ENCODE measurements at places on chromosomes 2 and 18.

DNA sequence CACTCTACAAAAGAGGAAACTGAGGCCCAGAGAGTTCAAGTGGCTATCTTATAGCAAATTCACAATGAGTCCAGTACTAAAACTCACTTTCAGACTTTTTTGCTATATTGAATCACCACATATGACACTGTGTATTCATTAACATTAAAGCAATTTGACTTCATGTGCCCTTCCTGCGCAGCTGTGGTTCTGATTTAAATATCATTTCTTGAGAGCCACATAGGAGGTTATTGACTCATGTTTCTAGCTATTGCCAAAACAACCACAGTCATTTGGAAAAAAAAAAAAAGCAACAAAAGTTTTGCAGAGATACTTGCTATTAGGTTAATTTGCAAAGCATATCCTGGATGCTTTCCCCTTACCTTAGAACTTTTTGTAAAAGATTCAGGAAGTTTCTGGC, 341.2 kb downstream of the PIK3C3 start:
- DNase-seq, result no peak

- DNase-seq, result no peak
These were observed 23.0 kb upstream of the CNNM3 start for GRCh38 chr2:96792772-96793749.

DNA sequence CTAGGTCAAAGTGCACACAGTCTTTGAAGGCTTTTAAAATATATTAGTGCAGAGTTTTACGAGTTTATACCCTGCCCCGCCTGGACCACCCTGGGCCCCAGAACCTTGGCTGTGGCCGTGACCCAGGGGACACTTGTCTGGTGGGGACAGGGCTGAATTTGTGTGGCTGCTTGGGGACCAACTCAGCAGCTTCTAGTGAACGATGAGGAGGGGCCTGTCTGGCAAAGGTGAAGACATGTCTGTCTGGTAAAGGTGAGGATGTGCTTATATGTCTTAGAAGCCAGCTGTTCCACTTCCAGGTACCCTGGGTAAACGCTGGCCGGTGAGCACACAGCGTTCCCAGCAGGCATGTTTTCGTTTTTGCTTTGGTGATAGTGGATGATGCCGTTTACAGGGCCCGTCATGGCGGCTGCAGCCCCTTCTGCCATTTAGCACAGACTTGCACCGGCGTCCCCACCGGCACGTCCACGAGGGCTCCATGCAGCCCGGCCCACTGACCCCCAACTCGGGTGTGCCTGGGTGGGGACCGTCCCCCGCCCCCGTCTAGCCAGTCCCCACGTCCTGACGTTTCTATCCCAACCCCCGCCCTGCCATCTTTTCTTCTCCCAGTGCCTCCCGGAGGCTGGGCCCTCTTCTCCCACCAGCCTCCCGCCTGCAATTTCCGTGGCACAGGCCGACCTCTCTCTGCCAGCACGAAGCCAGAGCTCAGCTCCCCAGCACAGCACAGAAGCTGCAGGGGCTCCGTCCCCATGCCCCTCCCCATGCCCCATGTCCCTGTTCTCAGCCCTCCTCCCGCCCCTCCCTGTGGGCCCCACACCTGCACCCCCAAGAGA, 67.8 kb downstream of the SLC66A2 start:
- DNase-seq, result no peak

GRCh38 chr18:72541871-72542332, 2.2 kb downstream of the CBLN2 start:
- DNase-seq, result no peak

DNA sequence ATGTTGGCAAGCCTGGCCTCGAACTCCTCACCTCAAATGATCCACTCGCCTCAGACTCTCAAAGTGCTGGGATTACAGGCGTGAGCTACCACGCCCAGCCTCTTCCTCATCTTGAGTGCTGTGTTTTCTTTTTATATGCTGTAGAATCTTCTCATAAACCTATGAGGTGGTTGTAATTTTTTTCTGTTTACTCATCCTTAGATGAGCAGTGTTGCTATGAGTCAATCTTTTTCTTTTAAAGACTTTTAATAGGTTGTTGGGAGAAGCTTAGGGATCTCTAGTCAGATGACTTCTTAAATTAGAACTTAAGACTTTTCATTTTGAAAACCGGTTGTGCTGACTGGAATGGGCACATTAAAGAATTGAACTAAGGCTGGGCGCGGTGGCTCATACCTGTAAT, 8.7 kb upstream of the AAK1 start:
- no peak for DNase-seq

DNA sequence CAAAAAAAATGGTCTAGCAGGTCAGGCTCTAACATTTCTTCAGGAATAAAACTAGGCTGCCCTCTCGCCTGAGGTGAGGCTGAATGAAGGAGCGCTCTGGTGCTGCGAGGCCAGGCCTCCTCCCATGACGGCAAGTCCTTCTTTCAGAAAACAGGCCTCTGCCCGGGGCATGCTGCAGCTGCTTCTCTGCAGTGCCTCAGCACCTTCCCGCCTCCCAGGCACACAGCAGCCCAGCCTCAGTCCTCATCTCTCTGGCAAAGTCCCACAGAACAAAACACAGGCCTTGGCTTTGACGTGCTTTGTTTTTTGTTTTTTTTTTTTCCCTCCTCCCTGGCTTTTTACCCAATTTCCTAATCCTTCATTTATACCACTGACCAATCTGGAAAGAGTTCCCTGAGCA, 74.8 kb downstream of the BCL11A start:
- no peak for DNase-seq

DNA sequence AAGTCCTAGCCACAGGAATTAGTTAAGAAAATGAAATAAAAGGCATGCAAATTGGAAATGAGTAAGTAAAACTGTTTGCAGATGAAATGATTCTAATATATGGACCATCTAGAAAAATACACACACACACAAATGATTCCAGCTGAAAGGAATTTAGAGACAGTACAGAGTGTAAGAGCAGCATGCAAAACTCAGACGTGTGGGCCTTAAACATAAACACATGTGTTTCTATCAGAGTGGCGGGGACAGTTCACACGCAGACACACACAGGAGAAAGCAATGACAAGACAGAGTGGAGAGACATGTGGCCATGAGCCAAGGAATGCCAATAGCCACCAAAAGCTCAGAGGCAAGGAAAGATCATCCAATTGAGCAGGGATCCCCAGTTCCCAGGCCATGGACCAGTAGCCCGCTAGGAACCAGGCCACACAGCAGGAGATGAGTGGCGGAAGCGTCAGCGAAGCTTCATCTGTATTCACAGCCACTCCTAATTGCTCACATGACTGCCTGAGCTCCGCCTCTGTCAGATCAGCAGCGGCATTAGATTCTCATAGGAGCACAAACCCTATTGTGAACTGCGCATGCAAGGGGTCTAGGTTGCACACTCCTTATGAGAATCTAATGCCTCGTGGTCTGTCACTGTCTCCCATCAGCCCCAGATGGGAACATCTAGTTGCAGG, 155.4 kb downstream of the ARL4C start:
- no peak for DNase-seq

- no peak for DNase-seq
These were observed 61.2 kb upstream of the B3GNT7 start for GRCh38 chr2:231334179-231334930.

GRCh38 chr2:127620866-127621265, 25.1 kb upstream of the GPR17 start:
- DNase-seq, result no peak
